Osteocyte (in vitro differentiated cells): ENCODE measurements at places on chromosomes 1 and 21. TPM values are rescaled to one million over a fixed set of nuclear protein-coding genes. Genes with fewer than 3 reads are reported as not detected.

DNA sequence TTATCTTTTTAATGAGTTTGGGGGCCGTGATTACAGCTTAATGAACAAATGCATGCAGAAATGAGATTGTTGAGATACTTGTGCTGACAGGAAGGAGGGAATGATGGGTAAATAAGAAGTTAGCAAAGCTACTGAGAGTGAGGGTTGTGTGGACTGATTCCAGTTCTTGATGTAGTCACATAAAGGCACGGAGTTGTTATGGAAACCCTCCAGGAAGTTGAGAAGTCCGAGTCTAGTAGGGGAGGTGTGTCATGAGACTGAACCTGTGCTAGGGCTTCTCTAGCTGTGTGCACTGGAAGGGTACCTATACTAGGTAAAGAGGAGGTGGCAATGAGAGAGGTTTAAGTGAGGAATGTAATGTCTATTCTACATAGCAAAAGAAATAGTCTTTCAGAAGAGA is 475.7 kb downstream of the USP25 start:
- H3K27ac ChIP-seq, result no peak overlapping the region
- no peak for DNase-seq
- H3K27me3 ChIP-seq, result no peaks in the 10 kb centered on the region
- peaks cover 26% of the 10 kb centered on the region for H3K36me3 ChIP-seq
- peaks cover 28% of the 10 kb centered on the region for H3K4me1 ChIP-seq

Gene PRAMEF27
- not detected in 2 replicates for total RNA-seq

GRCh38 chr1:54305906-54306514 is 100.2 kb downstream of the SSBP3 start:
- no peaks in the 10 kb centered on the region for H3K27me3 ChIP-seq
- H3K4me1 ChIP-seq, result peaks cover 9% of the 10 kb centered on the region
- no peak for DNase-seq
- H3K36me3 ChIP-seq, result peaks cover 2% of the 10 kb centered on the region
- no peak overlapping the region for H3K4me3 ChIP-seq

Gene RNU1-1
- total RNA-seq, result 2,650 and 2,859 TPM in 2 replicates

DNA sequence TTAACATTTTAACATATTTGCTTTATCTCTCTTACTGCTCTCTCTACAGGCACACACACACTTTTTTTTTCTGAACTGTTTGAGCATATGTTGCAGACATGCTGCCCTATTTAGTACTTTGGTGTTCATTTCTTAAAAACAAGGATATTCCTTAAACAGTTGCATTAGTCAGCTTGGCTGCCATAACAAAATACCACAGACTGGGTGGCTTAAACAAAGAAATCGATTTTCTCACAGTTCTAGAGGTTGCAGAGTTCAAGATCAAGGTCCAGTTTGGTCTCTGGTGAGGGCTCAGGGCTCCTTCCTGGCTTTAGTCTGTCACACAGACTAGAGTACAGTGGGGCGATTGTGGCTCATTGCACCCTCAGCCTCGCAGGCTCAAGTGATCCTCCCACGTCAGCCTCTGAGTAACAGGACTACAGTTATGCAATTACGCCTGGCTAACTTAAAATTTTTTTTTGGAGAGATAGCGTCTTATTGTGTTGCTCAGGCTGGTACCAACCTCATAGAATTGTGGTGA is 46.7 kb downstream of the RPRD2 start:
- no peak overlapping the region for H3K4me3 ChIP-seq
- no peak overlapping the region for H3K27ac ChIP-seq
- no peak for DNase-seq
- H3K4me1 ChIP-seq, result peaks cover 21% of the 10 kb centered on the region
- peaks cover 5% of the 10 kb centered on the region for H3K36me3 ChIP-seq
- H3K27me3 ChIP-seq, result no peaks in the 10 kb centered on the region

- no peak overlapping the region for H3K27ac ChIP-seq
- no peak overlapping the region for H3K4me3 ChIP-seq
- peaks cover 29% of the 10 kb centered on the region for H3K27me3 ChIP-seq
- H3K36me3 ChIP-seq, result no peaks in the 10 kb centered on the region
- H3K4me1 ChIP-seq, result peaks cover 7% of the 10 kb centered on the region
Observed at GRCh38 chr1:72650843-72651435, 368.6 kb upstream of the NEGR1 start.
